ENCODE measurements at places on chromosomes 4 and X.
A peak's percentile ranks its signal among the peaks of the same experiment; 100 is the strongest.

DNA sequence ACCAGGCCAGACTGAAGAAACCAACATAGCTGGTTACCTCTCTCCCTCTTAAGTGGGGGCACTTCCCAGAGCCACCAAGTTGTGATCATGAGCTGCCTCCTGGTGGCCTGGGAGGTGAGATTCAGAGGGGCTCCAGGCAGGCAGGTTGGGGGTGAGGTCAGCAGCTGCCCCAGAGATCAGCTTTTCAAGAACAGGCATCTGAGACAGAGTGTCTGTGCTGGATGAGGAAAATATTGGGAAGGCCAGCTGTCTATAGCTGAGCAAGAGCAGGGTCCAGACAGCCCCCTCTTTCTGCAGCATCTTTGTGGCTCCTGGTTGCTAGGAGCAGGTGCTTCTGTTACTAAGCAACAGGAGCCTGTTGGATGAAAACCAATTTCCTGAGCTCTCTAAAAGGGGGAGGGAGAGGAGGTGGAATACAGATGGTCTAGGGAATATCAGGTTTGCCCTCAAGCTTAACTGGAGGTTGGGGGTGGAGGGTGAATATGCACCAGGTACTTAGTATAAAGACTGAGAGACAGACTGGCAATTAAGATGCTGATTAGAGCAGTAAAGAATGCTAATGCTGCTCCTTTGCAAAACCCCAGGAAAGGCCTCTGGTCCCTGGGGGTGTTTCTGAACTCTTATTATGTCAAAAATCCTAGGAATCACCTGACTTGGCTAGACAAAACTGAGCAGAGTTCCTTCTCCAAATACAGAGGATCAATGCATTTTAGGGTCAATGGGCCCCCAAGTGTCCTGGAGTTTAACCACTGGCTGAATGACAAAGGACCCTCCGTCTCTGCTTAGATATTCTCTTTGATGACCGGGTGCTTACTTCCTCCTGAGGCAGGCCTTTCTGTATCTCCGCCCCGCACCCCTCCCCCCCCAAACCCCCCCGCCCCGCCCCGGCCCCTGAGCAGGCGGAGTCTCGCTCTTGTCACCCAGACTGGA lies 21.4 kb downstream of the ZCCHC13 start:
- DNase-seq = peak; percentile 1

DNA sequence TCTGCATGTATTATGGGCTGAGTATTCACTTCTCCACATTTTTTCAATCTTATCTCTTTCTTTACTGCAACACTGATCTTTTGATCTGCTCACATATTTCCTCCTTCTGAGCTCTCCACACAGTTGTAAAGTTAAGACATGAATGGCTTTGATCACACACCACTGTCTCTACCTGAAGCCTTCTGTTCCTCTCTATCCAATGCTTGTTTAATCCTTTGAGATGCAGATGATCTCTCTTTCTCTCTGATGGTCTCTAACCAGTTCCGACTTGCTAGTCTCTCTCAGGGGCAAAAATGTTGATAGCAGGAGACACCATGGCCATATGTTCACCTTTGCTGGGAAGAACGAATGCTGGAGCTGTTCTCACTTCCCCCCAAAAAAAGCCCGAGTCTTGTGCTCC lies 162.4 kb downstream of the UNC5C start:
- DNase-seq = no peak

- peak; percentile 19 for DNase-seq
These were observed 451.1 kb downstream of the RPA4 start for GRCh38 chrX:97334850-97335249.

- no peak for DNase-seq
These were observed 2.5 kb upstream of the EFNB1 start for GRCh38 chrX:68826113-68826980.

DNA sequence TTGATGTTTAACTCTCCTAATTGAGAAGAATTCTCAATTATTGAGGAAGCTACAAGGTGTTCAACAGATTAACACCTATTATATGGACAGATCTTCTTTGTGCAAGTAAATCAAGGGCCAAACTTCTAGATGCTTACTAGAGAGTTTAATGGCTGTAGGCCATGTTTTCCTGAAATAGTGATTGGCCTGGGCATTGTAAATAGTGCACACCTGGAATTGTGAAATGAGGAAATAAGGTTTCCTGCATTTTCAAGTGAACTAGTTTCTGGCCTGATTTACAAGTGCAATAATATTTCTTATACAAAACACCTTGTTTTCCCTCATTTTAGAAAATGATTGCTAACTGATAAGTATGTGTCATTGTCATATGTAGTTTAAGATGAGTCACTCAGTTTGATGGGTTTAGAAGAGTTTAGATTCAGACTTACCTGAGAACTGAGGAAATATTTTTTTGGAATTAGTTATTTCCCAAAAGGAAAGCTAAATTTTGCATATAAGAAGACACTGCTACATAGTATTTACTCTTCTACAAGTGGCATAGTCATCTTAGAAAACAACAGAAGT lies 21.2 kb downstream of the AFF1 start:
- DNase-seq = no peak

DNA sequence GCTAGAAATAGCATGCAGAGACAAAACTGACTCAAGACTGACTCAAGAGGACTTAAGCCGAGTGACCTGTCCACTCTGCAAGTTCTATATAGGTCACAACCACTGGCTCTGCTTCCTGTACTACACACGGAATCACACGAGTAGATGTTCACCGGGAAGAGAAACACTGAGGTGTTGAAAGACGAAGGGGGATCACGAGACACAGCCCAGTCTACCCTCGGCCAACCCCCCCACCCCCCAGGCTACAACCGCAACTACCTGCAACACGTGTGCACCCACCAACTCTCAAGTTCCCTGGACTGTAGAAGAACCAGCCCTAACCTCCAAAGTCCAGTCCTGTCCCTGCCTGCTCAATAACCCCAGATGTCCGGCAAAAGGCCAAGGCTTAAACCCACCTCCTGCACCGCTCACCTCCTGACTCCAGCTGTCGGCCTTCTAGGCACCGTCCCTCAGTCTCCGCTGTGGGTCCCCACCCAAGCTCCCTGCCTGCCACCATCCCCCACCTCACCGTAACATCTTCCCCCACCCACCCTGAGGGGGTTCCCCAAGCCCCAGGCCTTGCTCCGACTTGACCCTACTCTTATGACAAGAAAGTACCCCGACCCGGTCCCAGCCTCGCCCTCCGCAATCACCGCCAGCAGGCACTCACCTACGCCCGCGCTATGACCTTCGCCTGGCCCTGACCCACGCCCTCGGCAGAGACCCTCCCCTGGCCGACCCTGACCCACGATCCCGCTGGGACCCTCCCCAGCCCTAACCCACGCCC lies 739 bp downstream of the GAK start:
- peak; percentile 33 for DNase-seq

DNA sequence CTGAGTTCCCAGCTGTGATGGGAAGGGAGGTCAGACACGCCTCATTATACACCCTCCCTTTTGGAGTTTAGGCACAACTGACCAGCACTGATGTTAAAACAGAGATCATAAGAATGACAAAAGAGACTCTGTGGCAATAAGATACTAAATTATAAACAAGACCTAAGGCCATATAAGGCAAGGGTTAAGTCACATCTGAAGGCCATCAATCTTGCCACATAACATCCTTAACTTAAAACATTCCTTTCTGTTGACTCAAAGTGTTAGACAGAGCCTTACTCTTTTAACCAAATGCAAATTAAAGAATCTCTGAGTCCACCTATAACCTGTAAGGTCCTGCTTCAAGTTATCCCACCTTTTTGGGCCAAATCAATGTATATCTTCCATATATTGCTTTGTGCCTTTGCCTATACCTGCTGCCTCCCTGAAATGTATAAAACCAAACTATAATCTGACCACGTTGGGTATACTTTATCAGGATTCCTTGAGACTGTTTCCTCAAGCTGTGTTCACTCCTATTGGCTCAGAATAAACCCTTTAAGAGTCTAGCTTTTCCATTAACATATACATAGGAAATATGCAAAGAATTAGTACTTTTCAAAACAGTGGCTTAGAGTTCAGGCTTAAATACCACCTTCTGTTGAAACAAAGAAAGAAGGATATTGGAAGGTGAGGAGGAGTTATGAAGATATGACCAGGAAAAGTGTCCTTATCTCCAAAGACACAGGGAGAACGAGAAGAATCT lies 214.4 kb upstream of the PPP1R2C start:
- DNase-seq = no peak

- peak; percentile 45 for DNase-seq
These were observed 28.2 kb downstream of the RAP1GDS1 start for GRCh38 chr4:98289375-98289774.

GRCh38 chr4:105158837-105159236 lies 12.2 kb downstream of the TET2 start:
- no peak for DNase-seq

DNA sequence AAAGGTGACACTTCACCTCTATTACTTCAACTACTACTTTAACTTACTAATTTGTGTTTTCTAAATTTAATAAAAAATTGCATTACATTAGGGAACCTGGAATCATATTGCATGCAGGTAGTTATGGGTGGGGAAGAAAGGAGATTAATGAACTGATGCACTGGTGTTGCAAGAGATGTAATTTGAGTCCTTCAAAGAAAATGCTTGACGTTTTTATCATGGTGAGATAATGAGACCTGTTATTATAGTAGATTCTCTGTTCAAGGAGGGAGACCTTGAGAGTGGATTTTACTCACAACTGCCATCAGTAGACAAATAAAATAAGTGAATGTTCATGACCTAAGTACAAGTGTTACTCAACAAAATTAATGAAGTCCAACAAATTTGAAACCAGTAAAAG lies 26.4 kb upstream of the MED14 start:
- DNase-seq = no peak

DNA sequence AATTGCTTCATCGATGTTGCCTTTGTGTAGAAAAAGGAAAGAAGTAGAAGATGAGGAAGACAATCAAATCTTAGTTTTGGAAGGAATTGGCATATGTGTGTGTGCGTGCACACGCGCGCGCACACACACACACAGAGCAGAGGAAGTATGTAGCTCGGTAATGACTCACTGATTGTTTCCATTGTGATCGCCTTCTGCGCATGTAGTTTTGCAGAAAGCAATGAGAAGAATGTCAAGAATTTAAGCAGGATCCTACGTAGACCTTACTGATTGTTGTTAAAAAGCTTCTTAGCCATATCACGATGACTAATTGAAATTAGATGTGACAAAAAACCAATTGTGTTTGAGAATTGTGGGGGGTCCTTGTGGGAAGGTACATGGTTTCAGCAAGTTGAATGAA lies 12.8 kb upstream of the LIMCH1 start:
- DNase-seq = no peak

DNA sequence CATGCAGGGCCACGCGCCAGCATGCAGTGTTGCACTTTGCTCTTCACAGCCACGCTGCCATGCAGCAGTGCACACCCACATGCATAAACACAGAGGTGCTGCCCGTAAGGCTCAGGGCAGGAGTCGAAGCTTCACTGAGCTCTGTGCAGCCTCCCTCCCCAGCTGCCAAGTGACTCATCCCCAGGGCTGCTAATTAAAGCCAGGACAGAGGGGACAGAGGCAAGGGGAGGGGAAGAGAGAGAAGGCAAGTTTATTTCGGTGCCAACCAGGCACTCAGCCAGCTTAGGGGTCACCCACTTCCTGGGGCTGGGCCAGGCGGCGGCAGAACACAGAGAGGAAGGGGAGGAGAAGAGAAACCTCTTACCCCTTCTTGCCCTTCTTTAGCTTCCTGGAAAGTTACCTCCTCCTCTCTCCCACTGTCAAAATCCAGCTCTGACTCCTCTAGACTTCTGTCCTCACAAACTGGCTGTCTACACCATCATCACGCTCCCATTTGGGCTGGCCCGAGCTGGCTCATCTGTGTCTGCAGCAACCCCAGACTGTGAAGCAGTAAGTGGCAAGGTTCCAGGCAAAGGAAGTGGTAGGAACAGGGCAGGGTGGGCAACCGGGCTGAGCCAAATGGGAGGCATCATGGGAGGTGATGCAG lies 6.2 kb upstream of the IQSEC2 start:
- DNase-seq = peak; percentile 3

DNA sequence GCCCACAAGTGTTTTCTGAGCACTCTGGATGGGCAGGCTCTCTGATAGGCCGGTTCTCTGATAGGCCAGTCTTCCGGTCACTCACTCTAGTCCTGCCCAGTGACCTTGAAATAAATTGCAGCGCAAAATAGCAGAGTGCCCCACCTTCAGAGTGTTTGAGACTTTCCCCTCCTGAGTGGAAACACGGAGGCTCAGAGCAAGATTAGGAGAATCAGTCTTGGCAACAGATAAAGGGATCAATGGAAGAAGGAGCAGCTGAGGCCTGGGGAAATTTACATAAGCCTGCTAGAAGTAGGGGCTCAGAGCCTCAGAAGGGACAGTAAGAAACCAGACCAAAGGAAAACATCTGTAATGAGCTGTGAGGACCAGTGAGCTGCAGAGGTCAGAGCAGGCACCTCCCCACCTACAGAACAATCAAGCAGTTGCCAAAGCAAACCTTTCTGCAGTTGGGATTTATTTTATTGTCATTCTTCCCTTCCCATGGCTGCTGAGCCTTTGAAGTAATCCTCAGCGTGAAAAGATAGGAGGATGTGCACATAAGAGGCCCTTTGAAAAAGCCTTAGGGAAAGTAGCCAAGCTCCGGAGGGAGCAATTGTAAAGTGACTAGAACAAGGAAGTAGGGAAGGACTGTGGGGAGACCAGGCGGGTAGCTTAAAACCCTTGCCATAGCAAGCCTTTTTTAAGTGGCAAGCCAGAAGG lies 89.1 kb upstream of the TSPAN5 start:
- DNase-seq = no peak

GRCh38 chr4:19925516-19925915 lies 326.2 kb upstream of the SLIT2 start:
- no peak for DNase-seq

GRCh38 chrX:103356130-103356798 lies at the start of gene TCEAL9:
TCEAL9 (plus strand) TSS chrX:103356506; CDS start chrX:103357685, 1,179 bp downstream.
- DNase-seq = peak; percentile 53

DNA sequence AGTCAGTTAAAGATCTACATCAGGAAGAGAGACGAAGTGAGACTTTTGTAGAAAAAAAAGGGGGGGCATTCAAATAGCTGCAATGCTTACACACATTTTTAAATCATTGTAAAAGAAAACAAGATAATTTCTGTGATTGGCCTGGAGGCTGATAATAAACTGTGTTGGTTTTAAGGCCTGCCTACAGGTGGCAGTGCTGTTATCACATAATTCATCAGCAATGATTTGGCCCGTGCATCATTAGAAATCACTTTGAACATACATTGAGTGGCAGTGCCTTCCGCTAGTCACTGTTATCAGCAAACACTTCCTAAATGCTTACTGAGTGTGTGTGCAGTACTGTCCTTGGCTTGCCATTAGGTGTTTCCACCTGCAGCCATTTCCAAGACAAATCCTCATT lies 831.9 kb downstream of the TRIML1 start:
- DNase-seq = peak; percentile 55

DNA sequence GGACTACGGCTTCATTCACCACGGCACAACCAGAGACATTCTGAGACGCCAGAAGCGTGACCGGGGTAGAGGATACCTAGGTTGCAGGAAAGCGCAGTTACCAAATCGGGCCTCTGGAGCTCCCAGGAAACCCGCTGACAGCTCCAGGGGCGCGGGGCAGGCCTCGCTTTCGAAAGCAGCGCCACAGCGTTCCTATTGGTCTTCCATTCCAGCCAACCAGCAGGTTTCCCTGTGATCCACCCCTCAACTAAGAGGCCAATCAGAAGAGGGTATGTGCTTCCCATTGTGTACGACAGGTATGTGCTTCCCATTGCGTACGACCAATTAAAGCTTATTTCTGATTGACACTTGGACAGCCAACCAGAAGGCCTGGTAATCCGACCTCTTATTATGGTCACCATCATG lies 14.9 kb downstream of the SNX12 start:
- no peak for DNase-seq
